ENCODE measurements at places on chromosomes 3 and 15.

DNA sequence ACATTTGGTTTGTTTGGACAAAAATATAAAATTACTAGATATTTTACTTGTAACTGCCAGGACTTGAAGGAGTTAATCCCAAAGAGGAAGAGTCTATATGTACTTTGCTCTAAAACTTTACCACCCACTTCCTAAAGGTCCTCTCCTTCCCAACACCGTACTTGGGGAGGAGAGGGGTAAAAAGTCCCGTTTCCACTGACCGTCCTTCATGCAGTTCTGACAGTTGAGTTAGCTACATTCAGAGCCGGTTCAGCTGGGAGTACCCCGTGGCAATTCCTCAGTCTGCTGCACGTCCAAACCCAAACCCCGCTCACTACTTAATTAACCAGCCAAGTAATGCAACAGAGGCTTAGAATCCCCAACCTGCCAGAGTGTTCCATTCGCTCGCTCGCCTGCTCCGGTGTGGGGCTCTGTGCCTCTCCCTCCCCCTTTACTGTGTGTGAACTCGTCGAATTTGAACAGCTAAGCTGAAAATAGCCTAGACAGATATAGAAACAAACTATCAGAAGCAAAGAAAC is 519.7 kb downstream of the FOXP1 start:
- DNase-seq: no peak

- no peak for DNase-seq
These were observed 77.7 kb downstream of the CEMIP start for GRCh38 chr15:80856809-80857377.

DNA sequence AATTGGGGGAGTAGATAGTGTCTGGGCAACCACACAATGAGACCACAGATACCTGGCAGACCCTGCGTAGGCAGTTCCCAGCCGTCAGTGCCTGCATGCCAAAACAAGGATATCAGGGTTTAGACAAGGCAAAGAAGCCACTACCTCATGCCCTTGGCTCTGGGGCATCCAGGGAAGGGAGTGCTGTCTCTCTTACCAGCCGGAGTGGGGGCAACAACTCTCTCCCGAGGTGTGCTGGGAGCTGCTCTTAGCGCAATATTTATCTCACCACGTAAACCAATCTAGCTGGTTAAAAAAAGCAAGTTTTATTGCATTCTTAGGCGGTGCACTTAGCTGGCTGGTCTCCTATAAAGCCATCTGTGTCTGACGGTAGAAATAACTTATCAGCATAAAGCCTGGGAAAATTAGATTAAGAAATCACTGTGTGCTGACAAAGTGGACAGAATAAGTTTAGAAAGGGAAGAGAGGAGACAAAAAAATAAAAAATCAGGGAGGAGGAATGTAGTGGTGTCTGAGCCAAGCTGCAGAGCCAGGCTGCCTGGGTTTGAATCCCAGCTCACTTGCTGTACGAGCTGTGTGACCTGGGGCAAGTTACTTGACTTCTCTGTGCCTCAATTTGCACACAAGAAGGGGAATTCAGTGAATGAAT is 273.2 kb downstream of the PDZRN3 start:
- no peak for DNase-seq

- no peak for DNase-seq
These were observed 164.5 kb upstream of the PROK2 start for GRCh38 chr3:71949442-71949841.

DNA sequence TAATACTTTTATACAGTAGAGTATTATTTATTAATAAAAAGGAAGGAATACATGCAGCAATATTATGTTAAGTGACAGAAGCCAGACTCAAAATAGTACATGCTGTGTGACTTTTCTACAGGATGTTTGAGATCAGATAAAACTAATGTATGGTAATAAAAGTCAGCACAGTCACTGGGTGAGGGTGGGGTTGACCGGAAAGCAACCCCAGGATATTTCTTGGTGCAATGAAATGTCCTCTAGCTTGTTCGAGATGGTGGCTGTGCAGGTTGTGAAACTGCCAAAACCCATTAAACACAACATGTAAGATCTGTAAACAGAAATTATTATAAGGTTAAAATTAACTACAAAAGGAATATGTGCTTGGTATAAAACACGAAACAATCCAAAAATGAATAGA is 20.8 kb upstream of the ALDH1L1 start:
- no peak for DNase-seq

GRCh38 chr3:190155752-190156151 is 35.1 kb upstream of the P3H2 start:
- DNase-seq: no peak

GRCh38 chr3:46368569-46368968 is 2.2 kb upstream of the CCR5 start:
- DNase-seq: no peak

DNA sequence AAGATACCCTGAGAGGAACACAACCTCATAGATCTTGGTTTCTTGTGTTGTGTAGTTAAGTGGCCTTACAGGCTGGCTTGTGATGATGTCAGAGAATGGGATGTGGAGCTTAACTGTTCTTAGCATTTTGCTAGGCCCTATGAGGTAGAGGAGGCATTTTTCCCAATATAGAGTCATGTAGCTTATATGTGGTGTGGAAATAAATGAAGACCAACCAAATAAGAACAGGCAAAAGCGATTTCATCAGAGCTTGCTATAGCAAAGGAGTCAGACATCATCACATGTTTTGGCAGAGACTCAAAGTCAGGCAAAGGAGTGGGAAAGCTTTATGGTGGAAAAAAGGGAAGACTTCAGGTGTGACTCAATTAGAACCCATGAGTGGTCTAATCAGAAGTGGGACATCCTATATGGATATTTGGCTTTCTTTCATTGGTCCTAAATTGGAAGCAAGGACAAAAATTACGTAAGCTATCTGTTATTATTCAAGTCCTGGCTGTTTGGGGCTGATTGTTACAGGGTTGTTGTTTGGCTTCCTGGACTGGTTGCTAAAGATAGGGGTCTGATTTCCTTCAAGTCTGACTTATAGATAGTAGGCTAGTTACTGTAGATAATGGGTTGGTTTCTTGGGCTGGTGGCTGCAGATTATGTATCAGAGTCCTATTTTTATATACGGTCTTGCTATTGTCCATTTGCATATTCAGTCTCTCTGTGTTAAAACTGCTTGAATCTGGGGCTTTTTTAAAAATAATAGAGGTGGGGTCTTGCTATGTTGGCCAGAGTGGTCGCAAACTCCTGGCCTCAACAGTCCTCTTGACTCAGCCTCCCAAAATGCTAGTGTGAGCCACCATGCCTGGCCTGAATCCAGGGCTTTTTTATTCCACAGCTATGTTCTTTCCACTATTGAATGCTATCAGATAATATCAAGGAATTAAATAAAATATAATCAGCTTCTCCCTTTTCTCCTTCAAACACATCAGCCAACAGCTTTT is 30.3 kb upstream of the SETD2 start:
- DNase-seq: no peak

- no peak for DNase-seq
These were observed 95.4 kb downstream of the PCSK6 start for GRCh38 chr15:101394056-101394630.

DNA sequence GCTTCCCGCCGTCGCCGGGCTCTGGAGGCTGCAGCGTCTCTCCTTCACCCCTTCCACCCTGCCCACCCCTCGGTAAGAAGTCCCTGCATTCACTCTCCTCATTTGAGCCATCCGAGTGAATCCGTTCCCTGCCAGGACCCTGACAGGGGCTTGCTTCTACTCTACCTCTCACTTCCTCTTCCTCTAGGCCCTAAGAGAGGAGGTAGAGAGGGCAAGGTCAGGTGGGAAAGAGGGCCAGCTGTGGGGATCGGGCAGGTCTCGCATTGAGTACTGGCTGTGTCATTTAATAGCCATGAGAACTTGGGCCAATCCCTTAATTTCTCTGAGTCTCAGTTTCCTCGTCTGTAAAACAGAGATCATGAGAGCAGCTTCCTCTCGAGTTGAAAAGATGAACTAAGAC is 283.6 kb downstream of the UACA start:
- DNase-seq: no peak

DNA sequence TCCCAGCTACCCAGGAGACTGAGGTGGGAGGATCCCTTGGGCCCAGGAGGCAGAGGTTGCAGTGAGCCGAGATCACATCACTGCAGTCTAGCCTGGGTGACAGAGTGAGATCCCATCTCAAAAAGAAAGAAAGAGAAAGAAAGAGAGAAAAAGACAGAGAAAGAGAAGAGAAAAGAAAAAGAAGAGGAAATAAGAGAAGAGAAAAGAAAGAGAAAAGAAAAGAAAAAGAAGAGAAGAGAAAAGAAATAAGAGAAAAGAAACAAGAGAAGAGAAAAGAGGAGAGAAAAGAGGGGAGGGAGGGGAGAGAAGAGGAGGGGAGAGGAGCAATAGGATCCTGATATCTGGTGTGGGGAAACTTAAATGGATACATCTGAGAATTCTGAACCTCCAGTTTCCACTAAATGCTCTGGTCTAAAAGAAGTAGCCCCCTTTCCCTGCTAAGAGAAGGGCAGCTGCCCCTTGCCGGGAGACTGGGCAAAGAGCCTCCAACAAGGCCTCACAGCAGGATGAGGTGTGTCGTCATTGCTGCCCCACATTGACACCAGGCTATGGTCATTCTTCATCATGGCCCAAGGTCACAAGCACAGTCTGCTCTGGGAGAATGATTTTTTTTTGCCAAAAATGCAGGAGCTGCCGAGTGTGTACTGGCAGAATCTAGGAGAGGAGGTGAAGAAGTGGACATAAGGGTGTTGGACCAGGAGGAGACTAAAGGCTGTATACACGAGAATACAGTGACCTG is 21.1 kb upstream of the COMMD4 start:
- no peak for DNase-seq

- DNase-seq: no peak
These were observed 54.2 kb upstream of the MCTP2 start for GRCh38 chr15:94177112-94177511.

DNA sequence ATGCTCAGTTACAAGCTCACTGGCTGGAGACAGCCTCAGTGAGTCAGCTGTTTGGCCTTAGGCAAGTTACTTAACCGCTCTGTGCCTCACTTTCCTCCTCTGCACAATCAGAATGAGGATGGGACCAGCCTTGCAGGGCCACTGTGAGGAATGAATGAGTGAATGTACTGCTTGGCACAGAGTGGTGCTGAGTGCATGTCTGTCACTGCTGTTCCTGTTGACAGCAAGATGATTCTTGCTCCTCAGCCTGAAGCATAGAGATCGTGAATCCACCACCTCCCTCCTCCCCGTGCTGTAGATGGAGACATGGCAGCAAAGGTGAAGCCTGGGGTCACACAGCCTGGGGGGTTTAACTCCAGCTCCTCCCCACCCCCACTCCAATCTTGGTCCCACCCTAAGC is 14.6 kb upstream of the GRIP2 start:
- DNase-seq: no peak

DNA sequence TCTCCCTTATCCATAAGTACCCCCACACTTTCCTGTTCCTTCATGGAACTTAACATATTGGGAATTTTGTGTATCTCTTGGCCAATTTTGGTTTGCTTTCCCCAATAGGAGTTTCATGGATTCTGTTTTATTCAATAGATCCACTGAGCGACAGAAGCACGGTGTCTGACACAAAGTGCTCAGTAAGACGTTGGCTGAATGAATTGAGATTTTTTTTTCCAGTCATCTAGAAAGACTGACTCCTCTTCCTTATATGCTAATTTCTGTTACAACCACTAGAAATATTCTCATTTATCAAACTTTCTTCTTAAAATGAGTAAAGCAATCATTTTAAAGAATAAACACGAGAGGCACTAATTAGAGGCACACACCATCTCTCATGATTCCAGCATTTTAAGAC is 48.1 kb downstream of the UBP1 start:
- no peak for DNase-seq

- DNase-seq: no peak
These were observed 8.3 kb upstream of the CSPG4 start for GRCh38 chr15:75720787-75721479.

DNA sequence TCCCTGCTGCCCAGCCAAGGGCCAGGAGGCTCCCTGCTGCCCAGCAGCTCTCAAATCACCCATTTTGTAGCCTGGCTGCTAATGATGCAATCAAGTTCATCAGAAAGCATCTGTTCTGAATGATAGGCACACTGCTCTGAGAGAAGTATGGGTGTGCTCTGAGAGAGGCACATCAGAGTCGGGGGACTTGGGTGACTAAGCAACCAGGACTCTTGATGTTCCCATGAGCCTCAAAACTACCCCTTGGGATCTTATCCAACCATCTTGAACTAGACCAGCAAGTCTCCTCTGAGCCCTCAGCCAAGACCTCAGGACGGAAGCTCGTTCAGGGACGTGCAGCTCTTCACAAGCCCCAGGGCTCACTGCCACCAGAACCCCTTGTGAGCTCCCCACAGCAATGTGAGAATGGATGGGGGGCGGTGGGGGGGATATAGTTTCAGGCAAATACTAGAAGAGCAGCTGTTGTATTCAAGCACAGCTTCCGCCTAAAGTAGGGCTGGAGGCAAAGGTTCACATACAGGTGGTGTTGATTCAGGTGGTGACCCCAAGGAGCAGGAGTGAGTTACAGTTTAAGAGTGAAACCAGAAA is 52.2 kb upstream of the HES1 start:
- no peak for DNase-seq

- DNase-seq: no peak
These were observed 177.3 kb upstream of the ARRDC4 start for GRCh38 chr15:97783240-97783639.

DNA sequence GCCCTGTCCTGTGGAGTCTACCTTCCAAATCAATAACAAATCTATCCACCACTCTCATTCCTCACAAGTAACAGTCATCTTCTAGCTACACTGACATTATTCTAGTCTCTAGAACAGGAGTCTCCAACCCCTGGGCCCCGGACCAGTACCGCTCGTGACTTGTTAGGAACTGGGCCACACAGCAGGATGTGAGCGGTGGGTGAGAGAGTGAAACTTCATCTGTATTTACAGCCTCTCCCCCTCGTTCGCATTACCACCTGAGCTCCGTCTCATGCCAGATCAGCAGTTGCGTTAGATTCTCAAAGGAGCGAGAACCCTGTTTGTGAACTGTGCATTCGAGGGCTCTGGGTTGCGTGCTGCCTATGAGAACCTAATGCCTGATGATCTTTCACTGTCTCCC is 31.9 kb downstream of the ROBO2 start:
- no peak for DNase-seq

All from activated naive CD4-positive, alpha-beta T cell (primary cell).